Pericardium fibroblast (primary cell): ENCODE measurements at places on chromosomes 7 and 10. TPM values are rescaled to one million over a fixed set of nuclear protein-coding genes. Genes with fewer than 3 reads are reported as not detected.

The PARG gene
- total RNA-seq, result 10.9 and 13.7 TPM in 2 replicates

The NYAP1 gene
- 2.6 and 3.4 TPM in 2 replicates for total RNA-seq

The MSMB gene
- total RNA-seq, result not detected in 2 replicates

The DYNC1I1 gene
- 0.12 TPM in 1 of 2 replicates, not detected in the other for total RNA-seq

The HOXA5 gene
- 1.3 and 35.0 TPM in 2 replicates for total RNA-seq
